ENCODE measurements at places on chromosomes 5 and 9. TPM values are rescaled to one million over a fixed set of nuclear protein-coding genes. Genes with fewer than 3 reads are reported as not detected.

DNA sequence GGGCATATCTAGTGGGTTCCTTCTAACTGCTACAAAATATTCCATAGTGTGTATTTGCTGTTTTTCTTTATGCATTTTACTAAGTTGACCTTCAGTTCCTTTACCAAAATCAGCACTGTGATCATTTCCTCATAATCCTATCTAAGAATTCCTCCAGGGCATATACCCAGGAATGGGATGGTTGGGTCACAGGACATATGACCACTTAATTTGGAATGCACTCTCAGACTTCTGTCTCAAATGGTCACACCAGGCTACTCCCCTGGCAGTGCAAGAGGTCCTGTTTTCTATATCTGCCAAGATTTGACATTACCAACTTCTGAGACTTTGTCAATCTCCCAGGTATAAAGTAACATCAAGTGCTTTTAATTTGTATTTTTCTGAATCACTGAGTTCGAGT lies 63.9 kb downstream of the ADAMTS12 start:
- no peak for DNase-seq

- DNase-seq, result no peak
These were observed 280.2 kb downstream of the SEMA5A start for GRCh38 chr5:9265441-9266287.

GRCh38 chr5:78354066-78354670 lies 6.2 kb upstream of the SCAMP1 start:
- DNase-seq, result no peak

The CKS2 gene
- 45.9 TPM for polyA plus RNA-seq

DNA sequence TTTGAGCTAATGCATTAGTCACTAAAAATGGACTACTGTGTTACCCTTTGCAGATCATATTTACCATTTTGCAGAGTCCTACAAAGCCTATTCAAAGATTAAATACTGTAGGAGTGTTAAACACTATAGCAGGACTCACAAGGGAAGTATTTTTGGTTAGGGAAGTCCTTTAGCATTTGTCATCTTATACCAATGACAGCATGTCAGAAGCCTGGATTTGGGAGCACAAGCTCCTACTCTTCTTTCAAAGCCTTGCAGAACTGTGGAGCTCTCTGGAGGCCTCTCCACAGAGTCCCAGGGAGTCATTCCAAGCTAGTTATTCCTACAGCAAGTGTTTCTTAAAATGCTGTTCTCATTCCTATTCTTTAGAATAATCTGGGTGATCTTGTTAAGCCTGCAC lies 288.8 kb downstream of the PIK3R1 start:
- DNase-seq, result no peak

The ANKRD34B gene
- polyA plus RNA-seq, result not detected

DNA sequence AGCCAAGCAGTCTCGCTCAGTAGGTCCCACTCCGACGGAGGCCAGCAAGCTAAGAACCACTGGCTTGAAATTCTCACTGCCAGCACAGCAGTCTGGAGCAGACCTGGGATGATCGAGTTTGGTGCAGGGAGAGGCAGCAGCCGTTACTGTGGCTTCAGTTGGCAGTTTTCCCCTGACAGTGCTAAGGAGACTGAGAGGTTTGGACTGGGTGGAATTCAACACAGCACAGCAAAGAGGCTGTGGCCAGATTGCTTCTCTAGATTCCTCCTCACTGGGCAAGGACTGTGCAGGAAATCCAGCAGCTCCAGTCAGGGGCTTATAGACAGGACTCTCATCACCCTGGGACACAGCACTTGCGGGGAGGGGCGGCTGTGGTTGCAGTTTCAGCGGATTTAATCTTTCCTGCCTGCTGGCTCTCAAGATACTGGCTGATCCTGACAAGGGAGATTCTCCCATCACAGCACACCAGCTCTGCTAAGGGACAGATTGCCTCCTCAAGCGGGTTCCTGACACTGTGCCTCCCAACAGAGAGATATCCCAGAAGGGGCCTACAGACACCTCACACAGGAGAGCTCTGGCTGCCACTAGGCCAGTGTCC lies 122.1 kb downstream of the YIPF5 start:
- DNase-seq, result no peak

- no peak for DNase-seq
These were observed 43.2 kb upstream of the BRINP1 start for GRCh38 chr9:119412399-119412798.

The CFAP77 gene
- polyA plus RNA-seq, result not detected

- DNase-seq, result no peak
These were observed 97.8 kb downstream of the ZSWIM6 start for GRCh38 chr5:61429906-61430305.

DNA sequence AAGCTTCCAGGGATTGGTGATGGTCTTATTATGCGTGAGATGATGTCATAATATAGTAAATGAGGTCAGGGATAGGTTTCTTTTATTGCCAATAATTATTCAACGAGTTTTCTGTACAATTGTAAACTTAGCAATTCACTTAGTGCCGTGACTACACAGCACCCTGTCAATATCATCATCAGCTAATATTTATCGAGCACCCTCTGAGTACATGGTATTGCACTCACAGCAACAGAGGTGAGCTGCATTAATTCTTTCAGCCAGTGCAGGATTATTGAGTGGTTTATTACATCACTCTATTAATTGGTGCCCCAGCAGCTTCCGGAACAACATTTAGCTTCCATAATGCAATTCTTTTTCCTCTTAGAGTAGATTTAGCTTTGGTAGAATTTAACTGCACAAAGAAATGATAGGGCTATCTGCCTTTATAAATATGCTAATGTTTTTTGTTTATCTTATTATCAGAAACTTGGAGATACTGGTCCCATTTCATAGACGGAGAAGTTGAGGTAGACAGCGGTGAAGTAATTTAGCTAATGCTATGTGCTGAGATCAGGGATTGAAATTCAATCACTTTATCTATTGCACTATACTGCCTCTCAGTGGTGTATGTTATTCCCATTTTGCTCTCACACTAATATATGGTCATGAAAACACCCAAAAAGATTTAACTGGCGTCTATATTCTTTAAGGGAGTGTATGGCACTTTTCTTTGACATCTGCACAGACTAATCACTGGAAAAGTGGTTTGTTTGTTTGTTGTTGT lies 726.1 kb upstream of the WWC1 start:
- no peak for DNase-seq

DNA sequence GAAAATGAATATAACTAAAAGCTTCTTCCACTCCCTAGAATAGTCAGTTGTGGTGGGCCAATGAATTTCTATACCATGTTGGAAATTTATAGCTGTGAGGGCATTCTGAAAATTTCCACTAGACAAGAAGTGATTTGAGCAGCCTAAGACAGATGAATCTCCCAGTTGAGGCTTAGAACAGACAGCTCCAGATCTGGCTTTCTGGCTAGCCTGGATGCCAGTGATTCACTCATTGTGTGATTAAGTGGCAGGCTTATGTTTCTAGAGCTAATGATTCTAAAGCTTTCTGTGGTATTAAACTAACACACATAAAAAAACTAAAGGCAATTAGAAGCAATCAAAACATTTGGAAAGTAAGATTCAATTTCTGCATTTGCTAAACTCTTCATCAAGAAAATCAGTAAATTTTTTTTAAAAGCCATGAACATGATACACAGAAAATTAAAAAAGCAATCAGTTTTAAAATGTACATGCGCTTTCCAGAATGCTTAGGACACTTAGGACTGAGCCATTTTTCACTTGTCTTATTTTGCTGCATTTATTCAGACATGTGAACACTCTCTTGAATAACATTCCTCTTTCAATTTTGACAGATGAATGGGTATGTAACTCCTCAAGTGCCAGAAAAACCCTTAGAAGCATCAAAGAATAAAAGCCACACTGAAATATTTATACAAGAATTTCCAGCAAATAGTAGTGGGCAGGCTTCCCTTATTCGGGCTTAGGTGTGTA lies 100.5 kb upstream of the GNAQ start:
- no peak for DNase-seq

DNA sequence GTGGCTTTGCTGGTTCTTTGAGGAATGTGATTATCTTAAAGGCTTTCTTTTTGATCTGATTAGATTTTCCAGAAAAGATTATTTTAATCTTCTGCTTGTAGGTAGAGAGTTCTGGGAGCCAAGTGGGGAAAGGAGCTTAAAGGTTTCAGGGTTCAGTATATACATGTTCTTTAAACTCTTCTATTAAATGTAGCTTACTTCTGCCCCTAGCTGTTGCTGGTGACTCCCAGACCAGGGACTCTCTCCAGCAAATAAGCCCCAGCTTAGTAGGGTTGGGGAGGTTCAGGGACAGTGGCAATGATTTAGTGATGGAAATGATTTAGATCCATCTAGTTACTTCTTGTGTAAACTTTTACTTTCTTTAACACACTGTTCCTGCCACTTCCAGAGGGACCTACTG lies 72.2 kb downstream of the SLC12A2 start:
- no peak for DNase-seq

The IL7R gene
- 65.6 TPM for polyA plus RNA-seq

GRCh38 chr9:86807367-86807976 lies 139.8 kb downstream of the GAS1 start:
- DNase-seq, result no peak

The FGF1 gene
- not detected for polyA plus RNA-seq

DNA sequence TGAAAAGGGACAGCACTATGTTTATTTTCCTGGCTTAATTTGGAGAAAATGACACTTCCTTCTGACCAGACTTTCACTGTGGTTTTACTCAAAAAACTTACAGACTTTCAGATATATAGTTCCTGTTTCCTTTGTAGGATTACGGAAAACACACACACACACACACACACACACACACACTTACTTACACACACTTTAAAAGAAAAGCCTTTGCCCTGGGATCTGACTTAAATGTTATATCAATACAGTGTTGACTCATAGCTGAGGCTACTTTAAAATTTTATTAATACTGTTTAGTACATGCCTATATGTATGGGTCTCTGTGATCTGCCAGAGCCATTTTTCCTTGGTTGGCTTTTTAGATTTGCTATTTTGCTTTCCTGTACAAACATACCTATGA lies 758.3 kb downstream of the DNAH5 start:
- no peak for DNase-seq

DNA sequence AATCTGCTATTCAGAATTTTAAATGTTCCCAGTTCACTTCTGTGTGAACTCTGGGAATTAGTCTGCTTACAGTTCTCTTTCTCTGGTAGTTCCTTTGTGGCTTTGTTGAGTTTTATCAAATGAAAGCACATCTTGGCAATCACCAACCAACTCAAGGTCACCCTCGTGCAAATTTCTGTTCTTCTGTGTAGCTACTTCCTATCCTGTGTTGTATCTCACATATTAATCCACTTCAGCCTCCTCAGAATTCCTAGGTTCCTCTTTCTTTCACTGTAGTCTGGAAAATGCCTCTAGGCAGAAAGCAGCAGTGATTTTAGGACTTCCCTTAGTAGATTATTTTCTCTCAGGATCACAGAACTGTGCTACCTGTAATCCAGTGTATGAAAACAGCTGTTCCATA lies 100.3 kb downstream of the AUH start:
- no peak for DNase-seq

GRCh38 chr9:69731348-69731747 lies 28.5 kb downstream of the PTAR1 start:
- no peak for DNase-seq

GRCh38 chr5:145775893-145776444 lies 59.2 kb downstream of the PRELID2 start:
- DNase-seq, result no peak

The PCDHGA7 gene
- polyA plus RNA-seq, result not detected

DNA sequence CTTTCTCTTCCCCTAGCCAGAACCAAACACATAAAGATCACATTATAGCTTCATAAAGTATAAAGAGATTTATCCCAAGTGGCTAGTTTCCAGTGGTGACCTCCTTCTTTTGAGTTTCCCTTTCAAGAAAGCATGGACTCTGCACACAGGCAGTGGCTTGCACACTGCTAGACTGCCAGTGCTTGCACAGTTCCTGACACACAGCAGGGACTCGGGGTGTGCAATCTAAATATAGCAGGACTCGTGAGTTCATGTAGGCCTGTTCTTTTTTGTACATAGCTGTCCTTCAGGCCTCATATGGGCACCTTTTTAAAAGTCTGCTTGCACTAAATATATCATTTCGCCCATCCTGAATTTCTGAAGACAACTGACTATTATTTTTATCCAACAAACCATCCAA lies 308.6 kb downstream of the FBXL7 start:
- no peak for DNase-seq

The BTNL3 gene
- polyA plus RNA-seq, result not detected

DNA sequence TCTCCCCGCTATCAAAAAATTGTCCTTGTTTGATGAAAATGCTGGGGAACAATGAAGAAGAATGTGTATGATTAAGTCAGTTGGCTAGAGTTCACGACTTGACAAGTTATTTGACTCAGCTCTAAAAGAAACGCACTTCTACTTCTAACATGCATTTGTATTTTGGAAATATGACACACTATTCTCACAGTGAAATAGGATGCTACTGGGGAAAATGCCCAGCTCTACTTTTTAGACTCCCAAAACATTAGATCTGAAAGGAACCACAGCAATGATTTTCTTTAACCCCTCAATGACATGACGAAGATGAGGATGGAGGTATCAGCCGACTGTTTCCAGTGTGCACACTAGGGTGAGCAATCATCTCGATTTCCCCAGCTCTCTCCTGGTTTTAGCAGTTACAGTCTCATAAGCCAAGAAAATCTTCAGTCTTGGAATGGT lies 83.6 kb upstream of the PCSK1 start:
- no peak for DNase-seq

DNA sequence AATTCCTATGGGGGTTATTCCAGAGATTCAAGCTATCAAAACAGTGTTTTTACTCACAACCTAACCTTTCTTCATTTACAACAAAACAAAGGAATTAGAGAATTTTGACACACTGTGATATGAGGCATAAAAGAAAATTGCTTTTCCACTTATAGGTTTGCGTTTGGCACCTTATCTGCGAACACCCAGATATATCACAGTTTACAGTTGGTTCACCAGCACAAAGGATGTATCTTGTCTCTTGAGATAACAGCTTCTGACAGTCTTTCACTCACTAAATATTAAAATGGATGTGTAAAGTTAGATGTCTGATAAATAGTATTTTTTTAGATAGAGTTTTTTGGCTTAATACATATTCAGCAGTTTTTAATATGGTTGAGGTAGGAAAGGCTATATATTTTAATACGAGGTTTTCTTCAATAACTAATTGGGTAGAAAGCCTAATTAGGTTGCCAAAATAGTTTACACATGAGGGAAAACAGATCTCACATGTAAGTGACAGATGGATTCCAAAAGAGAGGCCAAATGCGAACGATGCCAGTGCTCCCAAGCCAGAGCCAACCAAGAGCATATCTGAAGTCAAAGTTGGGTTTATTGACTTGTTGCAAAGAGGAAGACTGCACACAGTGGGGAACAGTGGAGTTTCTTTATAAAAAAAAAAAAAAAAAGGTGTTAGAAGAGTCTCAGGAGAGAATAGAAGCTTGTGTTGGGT lies 1495.2 kb downstream of the MAT2B start:
- no peak for DNase-seq

DNA sequence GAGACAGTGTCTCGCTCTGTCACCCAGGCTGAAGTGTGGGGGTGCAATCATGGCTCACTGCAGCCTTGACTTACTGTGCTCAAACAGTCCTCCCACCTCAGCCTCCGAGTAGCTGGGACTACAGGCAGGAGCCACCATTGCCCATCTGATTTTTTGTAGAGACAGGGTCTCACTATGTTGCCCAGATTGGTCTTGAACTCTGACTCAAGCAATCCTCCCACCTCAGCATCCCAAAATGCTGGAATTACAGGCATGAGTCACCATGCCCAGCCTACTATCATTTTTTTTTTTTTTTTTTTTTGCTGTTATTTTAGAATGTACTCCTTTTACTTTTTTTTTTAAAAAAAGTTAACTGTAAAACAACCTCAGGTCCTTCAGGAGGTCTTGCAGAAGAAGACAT lies 449.0 kb downstream of the CCDC171 start:
- DNase-seq, result no peak

GRCh38 chr5:163506726-163507125 lies 1.3 kb downstream of the MAT2B start:
- no peak for DNase-seq
